CD8-positive, alpha-beta memory T cell (primary cell): ENCODE measurements at places on chromosomes 1 and 21.

DNA sequence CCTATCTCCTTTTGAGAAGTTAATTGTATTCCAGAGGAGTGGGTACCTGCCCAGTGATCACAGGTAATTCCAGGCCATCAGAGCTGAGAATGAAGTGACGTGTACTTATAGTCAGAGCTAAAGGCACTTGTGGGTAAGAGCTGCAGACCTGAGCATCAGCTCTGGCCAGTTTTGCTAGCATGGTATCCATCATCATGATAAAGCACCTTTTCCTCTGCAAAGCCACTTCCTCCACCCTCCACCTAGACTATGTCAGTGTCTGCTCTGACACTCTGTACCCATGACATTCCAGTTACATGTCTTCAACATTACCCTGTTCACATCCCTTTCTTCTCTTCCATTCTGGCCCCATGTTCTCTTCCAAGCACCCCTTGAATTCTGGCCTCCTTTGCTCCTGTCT lies 157.3 kb downstream of the GRIK3 start:
- no peak for DNase-seq

DNA sequence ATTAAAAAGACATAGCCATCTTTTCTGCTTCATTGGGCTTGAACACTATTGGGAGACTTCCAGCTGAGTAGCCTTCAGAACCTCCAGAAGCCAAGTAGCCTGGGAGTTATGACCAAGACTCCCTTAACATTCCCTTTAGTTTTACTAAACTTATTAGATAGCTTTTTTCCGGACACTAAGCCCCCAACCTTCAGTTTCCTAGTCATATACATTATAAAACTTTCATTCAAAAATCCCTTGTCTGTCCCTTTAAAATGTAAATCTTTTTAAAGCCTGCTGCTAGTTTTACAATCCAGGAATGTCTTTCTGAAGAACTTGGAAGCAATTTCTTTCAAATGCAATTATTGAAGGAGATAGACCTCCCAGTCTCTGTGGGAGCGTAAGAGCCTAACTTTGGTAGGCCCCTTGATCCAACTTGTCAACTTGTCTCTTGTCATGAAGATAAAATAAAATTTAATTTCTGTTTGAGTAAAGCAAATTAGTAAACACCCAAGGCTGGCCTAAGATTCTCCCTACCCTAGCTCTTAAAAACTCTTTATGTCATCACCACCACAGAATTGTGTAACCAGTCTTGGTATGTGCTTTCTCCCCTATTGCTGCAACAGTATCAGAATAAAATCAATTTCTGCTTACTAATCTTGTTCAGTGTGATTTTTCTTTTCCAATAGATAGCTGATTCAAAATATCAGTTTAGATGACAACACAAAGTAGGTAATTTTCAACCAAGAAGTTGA lies 796.2 kb downstream of the PLA2G4A start:
- DNase-seq = no peak

GRCh38 chr1:53398091-53398490 lies 61.1 kb upstream of the DMRTB1 start:
- no peak for DNase-seq

- DNase-seq = peak; percentile 55
Observed at GRCh38 chr1:6440198-6441126, 15.9 kb downstream of the ESPN start.

- DNase-seq = no peak
Observed at GRCh38 chr1:29256979-29257804, 20.9 kb downstream of the PTPRU start.

DNA sequence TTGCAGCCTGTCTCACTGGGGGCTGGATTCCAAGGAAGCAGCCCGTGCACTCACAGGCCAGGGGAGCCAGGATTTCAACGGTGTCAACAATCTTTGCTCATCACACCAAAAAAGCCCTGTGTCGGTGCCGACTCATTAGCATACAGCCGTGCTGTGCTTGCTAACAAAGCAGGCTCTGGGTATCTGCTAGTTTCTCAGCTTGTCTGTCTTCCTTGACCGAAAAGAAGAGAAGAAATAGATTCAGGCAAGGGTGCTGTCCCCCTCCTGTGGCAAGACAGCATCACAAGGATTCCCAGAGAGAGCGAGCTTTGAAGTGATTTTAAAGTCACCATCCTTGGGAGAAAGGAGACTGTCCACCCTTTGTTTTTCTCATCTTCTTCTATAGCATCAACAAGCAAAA lies 214.7 kb downstream of the SDCCAG8 start:
- DNase-seq = no peak

DNA sequence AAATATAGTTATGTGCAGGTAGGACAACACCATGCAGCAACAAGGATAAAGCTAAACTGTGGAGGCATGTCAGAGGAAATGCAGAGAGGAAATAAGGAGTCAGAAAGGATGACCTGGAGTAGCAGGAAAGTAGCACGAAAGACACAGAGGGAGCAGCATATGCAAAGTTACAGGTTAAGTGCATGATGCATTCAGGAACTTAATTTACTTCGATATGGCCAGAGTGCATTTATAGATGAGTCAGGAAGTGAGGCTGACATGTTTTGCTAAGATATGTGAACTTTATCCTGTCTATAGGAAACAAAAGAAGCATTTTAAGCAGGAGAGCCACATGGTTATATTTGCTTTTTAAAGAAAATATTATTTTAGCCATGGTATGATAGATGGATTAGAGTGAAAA lies 15.4 kb upstream of the MUTYH start:
- no peak for DNase-seq

GRCh38 chr1:40204856-40205255 lies 42.9 kb upstream of the TMCO2 start:
- no peak for DNase-seq

GRCh38 chr1:21638531-21639341 lies 30.4 kb downstream of the RAP1GAP start:
- no peak for DNase-seq

DNA sequence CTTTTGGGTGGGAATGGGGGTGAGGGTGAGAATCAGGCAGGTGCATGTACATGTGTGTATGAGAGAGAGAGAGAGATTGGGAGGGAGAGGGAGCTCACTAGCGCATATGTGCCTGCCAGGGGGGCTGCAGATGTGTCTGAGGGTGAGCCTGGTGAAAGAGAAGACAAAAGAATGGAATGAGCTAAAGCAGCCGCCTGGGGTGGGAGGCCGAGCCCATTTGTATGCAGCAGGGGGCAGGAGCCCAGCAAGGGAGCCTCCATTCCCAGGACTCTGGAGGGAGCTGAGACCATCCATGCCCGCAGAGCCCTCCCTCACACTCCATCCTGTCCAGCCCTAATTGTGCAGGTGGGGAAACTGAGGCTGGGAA lies 95.0 kb downstream of the EPHB2 start:
- DNase-seq = no peak

GRCh38 chr21:33674226-33674625 lies 31.9 kb downstream of the ITSN1 start:
- DNase-seq = no peak

DNA sequence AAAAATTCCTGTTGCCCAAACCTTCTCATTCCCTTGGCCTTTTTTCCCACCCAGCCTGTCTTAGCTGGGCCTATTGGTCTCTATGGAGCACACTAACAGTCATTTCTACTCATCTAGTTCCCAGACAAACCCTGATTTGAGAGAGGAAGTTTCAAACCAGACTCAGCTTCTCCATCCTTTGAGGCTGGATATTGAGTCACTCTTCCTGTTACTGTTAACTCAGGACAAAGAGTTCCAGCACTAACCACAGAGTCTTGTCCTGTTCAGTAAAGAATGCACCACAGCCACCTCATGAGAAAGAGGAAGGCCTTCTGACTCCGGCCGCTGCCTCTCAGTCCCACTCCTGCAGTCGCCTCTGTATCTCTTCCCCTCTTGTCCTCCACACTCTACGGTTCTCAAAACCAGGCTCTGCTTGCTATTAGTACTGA lies 137.8 kb downstream of the PTPRC start:
- no peak for DNase-seq

GRCh38 chr1:202569393-202570322 lies 140.6 kb downstream of the SYT2 start:
- DNase-seq = no peak

GRCh38 chr1:43272576-43273571 lies 3.1 kb downstream of the TMEM125 start:
- DNase-seq = no peak

DNA sequence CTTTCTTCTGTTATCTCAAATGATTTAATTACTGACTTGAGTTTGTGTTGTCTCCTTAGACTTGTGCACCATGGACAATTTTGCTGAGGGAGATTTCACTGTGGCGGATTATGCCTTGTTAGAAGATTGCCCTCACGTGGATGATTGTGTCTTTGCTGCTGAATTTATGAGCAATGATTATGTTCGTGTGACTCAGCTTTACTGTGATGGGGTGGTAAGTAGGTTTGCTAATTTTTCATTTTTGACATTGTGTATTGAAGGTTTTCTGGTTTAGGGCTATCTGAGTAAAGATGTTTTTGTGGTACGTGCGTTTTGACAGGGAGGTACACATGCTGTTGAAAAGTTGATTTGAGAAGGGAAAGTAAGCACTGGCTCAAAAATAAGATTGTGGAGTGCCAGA lies 14.1 kb downstream of the TTC3 start:
- DNase-seq = no peak

DNA sequence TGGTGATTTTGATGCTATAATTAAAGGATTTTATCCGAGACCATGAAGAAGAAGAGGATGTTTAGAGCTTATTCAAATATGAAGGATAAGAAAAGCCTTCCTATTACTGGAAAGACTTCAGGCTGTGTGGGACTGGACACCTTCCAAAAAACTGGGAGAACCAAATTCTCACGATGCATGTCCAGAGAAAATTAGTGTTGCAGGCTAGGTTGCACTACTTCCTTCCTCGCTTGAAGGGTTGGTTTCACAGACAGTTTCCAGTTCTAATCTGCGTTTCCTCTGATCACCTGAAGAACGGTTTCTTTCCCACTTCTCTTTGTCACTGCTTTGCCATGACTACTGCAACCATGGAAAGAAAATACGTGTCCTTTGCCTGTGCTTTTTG lies 2.0 kb downstream of the MTARC2 start:
- DNase-seq = no peak

DNA sequence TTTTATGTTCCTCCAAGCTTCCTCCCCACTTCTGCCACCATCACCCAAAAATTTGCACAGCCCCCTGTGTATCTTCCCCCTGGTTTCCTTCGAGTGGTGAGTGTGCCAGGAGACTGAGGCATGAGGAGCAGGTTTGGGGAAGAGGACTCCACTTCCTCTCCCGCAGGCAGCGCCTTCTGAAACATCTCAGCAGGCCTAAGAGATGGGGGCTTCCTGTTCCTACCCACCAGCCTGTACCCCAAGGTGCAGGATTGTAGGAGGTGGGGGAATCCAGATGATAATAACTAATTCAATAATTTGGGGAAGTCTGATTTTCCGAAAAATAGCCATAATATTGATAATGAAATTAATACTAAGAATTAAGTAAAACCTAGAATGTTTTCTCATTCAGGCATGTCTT lies 62.4 kb downstream of the RHBG start:
- DNase-seq = no peak

- DNase-seq = no peak
Observed at GRCh38 chr1:145714524-145715111, 4.7 kb upstream of the CD160 start.

DNA sequence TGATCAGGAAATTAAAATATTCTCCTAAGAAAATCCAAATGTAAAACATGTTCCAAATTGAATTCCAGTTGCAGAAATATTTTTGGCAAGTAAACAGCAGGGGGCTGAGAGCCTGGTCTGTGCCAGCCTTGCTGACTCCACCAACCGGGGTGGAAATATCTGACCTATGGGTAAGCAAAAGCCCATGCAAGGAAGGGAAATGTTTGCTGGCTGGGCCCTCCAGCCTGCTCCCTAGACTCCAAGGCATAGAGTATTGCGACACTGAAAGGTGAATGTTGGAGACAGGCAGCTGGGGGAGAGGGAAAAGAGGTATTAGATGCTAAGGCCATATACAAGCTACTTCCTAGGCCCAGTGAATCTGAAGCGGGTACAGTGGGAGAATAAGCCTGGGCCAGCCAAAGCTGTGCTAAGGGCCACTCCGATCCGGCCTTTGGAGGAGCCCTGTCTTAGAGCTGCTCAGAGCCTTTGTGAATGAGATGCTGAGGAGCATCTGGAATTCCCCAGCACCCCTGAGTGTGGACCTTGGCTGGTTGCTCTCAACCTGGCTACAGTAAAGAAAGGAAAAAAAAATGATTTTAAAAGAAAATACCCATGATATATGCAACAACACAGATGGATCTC lies 24.9 kb upstream of the ATP1B1 start:
- DNase-seq = no peak

DNA sequence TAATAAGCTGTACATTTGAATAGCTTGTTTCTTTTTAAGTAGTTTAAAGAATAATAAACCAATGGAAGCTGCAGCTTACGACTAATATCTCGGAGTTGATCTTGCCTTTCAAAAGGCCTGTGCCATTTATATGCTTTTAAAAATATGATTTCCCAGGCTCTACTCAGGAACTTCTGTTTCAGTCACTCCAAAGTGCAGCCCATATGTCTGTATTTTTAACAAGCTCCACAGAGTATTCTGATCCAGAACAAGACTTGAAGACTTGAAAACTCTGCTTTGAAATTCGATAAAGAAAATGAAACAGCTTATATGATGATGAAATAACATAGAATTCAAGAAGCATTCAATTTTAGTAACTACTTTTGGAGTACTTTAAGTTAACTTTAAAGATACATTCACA lies 79.1 kb upstream of the PLPPR4 start:
- DNase-seq = no peak

GRCh38 chr1:115854005-115854404 lies 13.1 kb upstream of the NHLH2 start:
- no peak for DNase-seq

DNA sequence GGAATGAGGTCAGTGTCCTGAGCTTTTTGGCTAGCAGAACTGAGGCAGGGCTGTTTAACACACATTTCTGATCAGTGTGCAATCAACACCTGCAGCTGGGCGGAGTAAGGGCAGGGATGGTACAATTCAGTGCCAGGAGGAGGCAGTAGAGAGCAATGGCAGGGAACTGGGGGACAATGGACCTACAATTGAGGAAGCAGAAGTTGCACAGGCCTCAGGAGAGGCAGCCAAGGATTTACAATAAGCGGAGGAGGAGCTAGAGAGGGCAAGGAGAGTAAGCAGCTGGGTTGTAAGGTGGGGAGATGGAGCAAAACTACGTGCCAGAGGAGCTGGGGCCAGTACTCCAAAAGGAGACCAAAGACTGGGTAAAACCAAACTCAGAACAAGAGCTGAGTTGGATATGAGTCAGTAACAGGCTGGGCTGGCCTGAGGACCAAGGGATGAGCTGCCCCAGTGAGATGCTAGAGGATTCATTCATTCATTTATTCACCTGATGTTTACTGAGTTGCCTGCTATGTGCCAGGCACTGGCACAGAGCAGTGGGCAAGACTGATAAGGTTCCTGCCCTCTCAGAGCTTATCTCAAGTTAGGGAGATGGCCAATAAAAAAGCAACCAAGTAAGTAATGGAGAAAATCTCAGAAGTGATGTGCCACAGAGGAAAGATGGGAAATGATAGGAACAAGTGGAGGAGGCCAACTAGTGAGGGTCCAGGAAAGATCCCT lies 10.4 kb upstream of the GALE start:
- DNase-seq = peak; percentile 52

GRCh38 chr1:166789286-166789685 lies 50.0 kb upstream of the POGK start:
- no peak for DNase-seq
